ENCODE measurements at places on chromosomes 5 and 9.

GRCh38 chr5:148844433-148845280 is 18.2 kb downstream of the ADRB2 start:
- no peak for DNase-seq

DNA sequence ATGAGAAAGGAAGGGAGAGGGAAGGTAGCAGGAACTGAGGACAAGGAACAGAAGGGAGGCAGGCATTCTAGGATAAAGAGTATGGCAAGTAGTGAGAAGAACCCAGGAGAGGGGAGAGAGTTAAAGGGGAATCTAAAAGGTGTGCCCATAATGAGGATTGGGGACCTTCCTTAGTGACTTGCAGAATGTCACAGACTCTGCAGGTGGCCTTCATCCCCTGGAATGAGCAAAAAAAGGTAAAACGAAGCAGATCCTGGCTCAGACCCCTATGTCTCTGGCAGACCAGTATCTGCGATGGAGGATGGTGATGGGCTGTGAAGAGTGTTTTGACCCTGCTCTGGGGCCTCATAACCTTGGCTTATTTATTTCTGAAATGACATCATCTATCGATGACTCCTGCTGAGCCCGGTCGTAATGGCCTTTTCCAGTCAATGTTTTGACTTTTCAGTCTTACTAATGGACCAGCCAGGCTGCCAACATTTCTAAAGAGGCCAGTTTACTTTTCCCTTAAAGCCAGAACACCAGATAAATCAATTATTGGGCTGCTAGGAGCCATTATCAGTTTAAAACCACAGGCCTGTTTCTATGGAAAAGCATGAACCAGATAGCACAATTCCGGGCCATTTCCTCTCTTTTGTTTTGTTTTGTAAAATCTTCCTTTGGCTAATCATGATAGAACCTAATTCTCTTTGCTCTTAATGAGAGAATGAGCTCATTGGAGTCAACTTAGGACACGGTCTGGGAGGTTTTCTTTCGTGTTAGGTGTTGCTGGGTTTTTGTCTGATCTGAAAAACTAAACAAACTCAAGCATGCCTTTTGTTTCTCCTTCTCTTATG is 3.1 kb downstream of the TMOD1 start:
- no peak for DNase-seq

GRCh38 chr9:128025736-128026135 is 41.4 kb downstream of the NAIF1 start:
- DNase-seq = no peak

GRCh38 chr9:100601216-100601615 is 23.3 kb downstream of the CAVIN4 start:
- peak; percentile 74 for DNase-seq

GRCh38 chr5:164296603-164297080 is 791.2 kb downstream of the MAT2B start:
- peak; percentile 95 for DNase-seq

- DNase-seq = peak; percentile 74
These were observed 118.0 kb downstream of the ESM1 start for GRCh38 chr5:54867310-54867944.

DNA sequence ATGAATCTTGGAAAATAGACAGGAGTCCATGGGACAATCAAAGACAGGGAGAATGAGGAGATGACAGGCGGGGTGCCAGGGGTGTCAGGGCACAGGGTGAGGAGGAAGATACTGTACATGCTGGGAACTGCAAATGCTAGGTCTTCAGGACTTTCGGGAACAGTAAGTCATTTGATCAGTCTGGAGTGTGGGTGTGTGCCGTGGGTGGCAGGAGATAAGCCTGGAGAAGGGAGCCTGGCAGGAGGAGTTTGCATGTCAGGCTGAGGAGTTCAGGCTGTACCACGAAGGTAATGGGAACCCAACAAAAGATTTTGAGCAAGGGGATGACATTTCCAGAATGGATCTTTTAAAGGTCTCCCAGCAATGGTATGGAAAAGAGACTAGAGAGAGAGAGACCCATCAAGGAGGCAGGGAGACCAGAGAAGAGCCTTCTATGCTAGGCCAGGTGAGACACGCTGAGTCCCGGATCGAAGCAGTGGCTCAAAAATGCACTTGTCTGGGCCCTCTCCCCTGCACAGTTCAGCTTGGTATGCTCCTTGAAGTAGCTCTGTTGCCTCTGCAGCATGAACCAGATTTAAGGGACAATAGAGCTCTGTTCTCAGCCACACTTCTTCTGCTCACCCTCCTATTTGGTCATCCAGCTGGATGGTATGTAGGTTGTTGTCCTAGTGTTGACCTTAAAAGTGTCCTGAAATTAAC is 77.0 kb upstream of the FER start:
- DNase-seq = peak; percentile 29

DNA sequence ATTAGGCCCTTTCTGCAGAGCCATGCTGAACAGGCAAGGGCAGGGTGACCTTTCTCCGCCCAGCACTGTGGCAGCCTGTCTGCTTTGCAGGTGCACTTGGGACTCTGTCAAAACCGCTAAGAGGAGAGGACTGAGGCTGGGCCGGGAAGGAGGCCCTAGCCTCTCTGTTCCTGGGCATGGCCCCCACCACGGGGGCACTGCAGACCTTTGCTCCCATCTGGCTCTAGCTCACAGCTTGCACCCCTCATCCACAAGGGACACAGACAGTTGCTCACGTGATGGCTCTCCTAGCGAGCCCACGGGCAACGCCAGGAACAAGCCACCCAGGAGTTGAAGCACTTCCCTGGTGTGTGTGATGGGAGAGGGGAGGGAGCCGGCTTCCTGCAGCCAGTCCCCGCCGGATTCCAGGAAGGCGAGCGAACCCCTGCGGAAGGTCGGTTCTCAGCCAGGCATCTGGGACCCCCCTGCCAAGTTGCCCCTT is 43.0 kb upstream of the FCN1 start:
- no peak for DNase-seq

DNA sequence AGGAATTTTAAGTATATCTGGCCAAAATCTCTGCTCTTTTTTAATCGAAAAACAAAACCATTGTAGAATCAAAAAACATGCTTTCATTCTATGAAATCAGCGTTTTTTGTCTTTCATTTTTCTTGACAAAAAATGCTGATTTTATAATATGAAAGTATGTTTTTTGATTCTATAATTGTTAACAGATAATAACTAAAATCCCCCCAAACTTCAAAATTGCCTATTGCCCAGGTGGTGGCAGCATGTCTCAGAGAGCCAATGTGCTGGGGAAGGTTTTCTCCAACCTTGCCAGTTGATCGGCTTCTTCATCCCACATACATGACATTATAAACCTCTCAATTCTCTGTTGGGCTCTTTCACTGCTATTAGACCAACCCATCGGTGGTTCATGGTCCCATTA is 5.1 kb upstream of the SMIM15 start:
- no peak for DNase-seq

DNA sequence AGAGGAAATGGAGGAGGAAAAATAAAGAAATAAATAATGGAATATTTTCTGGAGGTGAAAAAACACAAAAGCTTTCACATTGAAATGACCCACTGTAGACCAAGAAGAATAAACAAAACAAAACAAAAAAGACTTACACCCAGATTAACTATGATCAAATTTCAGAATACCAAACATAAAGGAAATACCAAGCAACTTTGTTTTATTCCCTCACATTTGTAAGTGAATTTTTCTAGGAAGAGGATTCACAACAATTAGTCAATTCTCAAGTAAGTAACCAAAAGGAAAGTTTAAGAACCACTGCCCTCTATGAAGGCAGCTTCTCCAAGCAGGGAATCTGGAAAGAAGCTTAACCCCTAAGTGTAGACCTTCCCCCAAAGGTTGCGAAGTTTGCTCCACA is 29.6 kb upstream of the B4GALT1 start:
- DNase-seq = no peak

DNA sequence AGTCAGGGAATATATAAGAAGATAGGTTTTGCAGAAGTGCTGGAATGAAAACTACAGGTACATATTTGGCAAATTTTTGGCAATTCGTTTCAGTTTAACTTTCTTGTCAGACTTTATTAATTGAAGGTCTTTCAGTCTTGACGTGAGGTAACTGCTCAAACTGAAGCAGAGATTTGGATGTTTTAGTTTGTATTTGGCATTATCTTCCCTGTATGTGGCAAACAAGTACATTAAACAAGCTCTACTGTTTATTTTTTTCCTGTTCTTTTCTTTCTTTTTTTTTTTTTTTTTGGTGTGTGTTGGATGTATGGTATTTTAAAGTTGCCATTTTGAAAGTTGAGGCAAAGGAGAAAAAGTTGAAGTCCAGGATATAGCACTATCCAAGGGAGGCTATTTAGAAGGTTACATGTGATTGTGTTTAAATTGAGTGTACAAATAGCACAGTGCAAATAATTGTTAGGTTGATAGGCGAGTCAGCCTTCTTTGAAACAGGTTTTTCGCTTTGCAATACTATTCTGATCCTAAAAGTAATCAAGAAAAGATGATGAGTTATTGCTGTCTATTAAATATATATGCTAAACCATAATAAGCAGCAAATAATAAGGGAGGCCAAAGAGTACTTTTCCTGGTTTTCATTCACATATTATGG is 2.2 kb downstream of the PBX3 start:
- DNase-seq = no peak

- DNase-seq = no peak
These were observed 506.7 kb upstream of the CDH18 start for GRCh38 chr5:20494706-20495105.

- DNase-seq = peak; percentile 85
These were observed 1.1 kb downstream of the PRR7 start for GRCh38 chr5:177447611-177448243.

GRCh38 chr5:164000819-164001218 is 495.4 kb downstream of the MAT2B start:
- DNase-seq = no peak

- no peak for DNase-seq
These were observed 16.4 kb upstream of the ZBED3 start for GRCh38 chr5:77103457-77103856.

DNA sequence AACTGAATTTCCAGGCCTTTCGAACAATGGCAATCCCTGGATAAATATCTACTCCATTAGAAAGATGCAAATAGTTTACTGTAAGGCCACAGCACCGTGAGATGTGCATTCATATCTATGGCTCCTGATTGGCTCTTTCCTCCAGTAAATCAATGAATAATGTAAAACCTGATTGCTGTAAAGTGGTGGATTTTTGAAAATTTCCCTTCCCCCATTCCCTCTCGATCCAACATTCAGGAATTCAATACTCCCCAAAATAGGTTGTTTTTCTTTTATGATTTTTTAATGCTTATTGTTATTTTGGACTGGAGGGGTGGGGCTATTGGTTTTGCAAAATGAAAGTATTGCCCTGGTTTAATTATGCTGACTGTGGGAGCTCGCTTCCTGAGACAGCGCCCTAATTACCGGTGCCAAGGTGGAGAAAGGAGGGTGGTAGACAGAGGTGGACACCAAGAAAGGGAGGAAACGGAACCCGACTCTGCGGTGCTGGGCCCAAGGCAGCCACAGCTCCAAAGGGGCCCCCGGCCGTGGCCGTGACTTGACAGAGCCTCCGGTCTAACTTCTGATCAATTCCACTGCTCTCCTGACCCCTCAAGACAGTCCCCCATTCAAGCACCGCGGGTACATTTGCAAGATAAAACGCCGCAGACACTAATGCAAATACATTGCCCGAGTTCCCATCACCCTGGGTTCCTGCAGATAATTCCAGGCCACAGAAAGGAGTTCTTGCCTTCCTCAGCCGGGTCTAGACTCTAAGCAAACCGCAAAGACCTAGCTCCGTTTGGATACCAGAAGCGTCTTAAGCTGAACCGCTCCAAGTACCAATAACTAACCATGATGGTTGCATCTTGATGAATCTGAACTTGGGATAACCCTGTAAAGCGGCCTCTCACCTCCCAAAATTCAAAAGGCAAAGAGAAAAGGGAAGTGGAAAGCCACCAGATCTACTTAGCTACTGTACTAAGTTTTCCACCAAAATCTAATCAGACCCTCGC is 211.2 kb downstream of the MEF2C start:
- peak; percentile 50 for DNase-seq

DNA sequence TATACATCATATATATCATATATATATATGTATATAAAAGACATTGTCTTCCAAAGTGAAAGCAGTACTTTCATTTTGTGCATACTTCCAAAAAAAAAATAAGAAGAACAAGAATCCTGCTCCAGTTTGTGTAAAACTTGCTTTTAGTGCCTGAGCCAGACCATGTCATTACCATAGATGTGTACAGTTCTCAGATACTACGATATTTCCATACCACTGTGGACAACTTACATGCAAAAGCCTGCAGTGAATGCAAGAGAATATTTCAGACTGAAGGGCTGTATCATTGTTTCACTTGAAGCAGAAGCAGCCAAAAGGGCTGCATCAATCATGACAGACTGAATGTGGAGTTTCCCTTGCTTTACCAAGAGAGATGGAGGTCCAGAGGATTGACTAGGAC is 72.6 kb upstream of the CYLC2 start:
- DNase-seq = no peak

DNA sequence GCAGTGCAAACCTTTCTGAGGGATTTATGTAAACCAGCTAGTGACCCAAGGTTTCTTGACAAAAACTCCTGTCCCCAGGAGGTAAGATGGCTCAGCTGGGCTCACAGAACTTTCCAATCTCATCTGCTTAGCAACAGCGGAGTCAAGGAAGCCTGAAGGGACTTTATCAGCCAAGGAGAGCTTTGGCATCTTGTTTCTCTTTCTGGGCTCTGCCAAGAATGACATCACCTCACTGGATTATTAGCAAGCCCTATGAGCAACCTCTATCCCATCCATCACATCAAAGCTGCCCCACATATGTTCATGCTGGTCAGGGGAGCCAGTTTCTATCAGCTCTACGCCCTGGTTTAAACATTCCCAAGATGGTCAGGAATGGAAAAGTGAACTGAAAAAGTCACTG is 461.3 kb downstream of the ENC1 start:
- DNase-seq = peak; percentile 43

All from neural progenitor cell (in vitro differentiated cells).